NCI-H2029 treated with DMSO at 0.1 percent for 48 hours (cell line): ENCODE measurements at places on chromosomes 2 and 18.

DNA sequence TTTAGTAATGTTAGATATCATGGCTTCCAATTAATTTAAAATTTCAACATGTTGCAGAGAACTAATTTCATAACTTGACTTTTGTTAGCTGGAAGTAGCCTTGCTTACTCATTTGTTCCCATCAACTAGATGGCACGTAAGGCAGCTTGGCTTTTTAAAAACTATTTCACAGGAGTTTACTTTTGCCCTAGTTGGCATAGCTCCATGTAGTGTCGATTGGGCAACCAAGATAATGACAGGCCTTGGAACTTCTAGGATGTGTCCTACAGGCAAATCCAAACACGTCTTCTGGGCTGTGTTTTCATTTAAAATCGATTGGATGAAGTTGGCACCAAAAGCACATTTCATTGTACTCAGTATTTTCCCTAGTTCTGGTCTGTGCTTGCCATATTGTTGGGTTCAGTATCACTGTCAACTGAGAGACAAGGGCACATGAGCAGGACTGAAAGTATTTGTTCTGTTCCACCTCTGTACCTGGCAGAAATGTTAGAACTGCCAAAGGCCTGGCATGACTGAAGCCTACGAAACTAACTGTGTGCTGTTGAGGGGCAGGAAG is 29.4 kb downstream of the HADHB start:
- DNase-seq: peak; percentile 31

- DNase-seq: no peak
These were observed 114.8 kb downstream of the MCFD2 start for GRCh38 chr2:46800625-46801349.

- no peak for DNase-seq
These were observed 275.3 kb upstream of the RAB12 start for GRCh38 chr18:8333961-8334360.

DNA sequence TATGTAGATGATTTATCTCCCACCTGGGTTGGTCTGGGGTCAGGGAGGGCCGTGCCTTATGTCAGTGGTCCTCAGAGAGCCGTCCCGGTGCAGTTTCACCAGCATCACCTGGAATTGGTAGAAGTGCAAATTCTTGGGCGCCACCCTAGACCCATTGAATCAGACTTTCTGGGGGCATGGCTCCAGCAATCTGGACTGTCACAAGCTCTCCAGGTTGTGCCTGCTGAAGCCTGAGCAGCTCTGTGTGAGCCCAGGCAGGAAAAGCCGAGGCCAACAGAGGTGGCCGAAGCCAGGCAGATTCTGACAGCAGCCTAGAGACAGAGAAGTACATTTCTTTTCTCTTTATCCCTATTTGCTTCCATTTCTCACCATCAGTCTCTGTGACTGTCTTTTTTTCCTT is 98.4 kb upstream of the SEC11C start:
- no peak for DNase-seq

- no peak for DNase-seq
These were observed 80.5 kb downstream of the ZBTB7C start for GRCh38 chr18:48328473-48329210.

- DNase-seq: no peak
These were observed 3.2 kb upstream of the SERPINE2 start for GRCh38 chr2:224042191-224042696.

DNA sequence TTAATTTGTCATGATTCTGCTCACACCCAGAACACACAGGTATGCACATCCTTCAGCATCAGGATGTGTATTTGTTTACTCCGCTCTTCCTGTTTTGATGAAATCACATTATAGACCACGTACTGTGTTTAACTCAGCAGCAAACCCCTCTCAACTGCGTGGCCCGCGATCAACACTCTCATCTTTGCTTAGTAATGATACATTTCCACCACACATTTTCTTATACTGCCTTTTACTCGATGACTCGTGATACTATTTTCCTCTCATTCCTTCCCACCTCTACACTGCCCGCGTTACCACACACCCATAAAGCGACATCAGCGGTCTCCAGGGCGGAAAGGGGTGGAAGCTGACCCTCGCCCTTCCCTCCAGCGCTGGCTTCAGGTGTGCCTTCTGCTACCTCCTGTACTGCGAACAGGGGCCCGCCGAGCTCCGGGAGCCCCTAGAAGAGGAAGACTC is 1.3 kb downstream of the NETO1 start:
- DNase-seq: no peak

GRCh38 chr2:175187378-175187777 is 5.9 kb upstream of the ATP5MC3 start:
- no peak for DNase-seq

GRCh38 chr2:145000376-145000775 is 480.5 kb upstream of the ZEB2 start:
- DNase-seq: no peak

DNA sequence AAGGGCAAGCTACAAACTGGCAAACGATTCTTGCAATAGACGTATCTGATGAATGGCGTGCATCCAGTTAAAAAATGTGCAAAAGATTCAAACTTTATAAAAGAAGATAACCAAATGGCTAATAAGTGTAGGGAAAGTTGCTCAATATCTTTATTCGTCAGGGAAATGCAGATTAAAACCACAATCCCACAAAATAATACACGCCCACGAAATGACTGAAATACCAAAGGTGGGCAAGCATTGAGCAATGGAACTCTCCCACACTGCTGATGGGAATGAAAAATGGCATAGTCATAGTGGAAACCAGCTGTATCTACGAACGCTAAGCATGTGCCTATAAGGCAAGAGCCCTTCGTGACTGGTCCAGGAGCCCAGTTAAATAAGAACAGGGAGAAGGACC is 168.6 kb upstream of the SIX2 start:
- DNase-seq: no peak

GRCh38 chr18:7618891-7619442 is 51.9 kb downstream of the PTPRM start:
- no peak for DNase-seq

- no peak for DNase-seq
These were observed 116.8 kb upstream of the TTC39C start for GRCh38 chr18:23897733-23898132.

DNA sequence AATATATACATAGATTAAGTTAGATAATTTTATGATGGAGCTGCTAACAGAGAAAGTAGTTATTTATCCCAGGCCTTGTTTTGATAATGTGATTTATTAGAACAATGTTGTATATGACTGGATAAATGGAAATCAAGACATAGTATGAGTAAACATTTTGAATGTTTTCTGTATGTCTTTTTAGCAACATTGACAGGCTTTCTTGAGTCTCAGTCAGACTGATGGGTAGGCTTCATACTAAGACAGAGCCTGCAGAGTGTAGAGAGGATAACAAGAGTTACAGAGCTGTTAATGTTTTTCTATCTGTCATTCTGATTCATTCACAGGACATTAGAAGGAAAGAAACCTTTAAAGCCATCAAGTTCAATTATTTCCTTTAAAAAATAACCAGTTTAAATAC is 478.5 kb downstream of the LRP1B start:
- no peak for DNase-seq

DNA sequence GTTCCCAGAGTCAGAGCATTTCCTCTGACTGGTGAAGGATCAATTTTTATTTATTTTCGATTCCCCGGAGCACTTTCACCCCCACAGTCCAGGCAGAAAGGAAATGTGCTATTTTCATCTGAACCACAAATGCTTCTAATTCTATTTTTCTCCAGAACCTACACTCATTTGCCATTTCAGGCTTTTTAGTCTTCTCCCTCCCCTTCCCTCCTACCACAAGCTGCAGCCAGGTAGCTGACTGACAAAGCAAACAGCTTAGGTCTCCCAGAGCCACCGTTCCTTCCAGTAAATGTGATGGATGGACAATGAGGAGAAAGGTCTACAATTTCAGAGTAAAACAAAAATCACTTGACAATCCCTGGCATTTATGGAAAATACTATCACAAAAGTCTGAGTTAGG is 76.9 kb downstream of the KLF7 start:
- peak; percentile 87 for DNase-seq

DNA sequence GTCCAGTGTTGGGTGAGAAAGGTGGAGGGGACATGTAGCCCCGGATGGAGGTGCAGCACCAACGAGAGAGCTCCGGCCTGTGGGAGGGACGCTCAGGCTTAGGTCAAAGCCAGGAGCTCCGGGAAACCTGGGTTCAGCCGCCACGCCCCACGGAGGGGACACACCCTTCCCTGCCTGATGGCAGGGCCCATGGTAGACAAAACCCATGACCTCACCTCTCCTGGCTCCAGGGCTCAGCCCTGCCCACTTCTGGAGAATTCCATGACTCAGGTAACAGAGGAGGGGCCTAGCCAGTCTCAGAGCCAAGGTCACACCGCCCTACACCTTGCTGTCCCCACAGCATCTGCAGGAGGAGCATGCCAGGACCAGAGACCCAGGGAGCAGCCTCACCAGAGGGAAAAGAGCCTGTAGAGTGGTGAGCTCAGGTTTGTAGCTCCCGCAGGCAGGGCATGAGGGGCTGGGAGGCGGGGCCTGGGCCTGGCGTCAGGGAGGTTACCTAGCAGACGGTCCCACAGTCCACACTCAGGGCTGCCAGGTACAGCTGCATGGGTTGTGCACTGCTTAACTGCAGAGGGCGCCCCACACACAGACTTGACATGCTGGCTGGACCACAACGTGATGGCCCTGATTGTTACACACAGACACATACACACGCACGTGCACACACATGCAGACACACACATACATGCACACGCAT is 70.8 kb upstream of the SMAD7 start:
- DNase-seq: peak; percentile 12

GRCh38 chr18:55286257-55286825 is 301.7 kb downstream of the TCF4 start:
- DNase-seq: no peak

DNA sequence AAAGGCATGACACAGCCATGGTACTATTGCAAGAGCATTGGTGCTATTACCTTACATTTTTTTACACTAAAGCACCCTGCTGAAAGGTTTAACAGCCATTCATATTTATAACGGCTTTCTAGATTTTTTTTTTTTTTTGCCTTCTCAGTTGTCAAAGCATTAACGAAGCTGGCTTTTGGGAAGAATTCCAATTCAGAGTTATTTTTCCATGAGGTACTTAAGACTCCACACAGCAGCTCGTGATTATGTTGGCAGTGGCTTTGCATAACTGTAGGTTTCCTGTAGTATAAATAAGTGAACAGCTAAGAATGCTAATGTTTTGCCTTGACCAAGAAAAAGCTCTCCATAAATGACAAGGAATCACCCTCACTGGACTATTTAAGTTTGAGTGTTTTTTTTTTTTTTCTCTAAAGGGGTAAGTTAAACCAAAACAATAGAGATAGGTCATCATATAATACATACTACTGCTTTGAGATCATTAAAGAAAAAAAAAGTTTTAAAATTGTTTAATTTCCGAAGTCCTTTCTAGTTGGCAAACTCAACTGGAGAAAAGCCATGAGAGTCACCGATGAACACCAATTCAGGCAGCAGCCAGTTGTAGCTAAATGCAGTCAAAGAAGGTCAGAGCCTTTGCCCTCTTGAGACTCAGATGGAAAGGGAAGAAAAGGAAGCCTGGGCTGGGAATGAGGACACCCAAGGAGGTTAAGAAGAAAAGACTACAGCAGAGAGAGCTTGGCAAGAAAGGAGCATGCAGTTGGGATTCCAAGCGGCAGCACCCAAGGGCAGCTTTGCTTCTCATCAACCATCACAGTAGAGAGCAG is 187.4 kb upstream of the NCKAP5 start:
- DNase-seq: peak; percentile 24

GRCh38 chr18:41681138-41681880 is 273.7 kb upstream of the PIK3C3 start:
- DNase-seq: no peak

GRCh38 chr2:41483982-41484857 is 563.6 kb upstream of the PKDCC start:
- DNase-seq: no peak

DNA sequence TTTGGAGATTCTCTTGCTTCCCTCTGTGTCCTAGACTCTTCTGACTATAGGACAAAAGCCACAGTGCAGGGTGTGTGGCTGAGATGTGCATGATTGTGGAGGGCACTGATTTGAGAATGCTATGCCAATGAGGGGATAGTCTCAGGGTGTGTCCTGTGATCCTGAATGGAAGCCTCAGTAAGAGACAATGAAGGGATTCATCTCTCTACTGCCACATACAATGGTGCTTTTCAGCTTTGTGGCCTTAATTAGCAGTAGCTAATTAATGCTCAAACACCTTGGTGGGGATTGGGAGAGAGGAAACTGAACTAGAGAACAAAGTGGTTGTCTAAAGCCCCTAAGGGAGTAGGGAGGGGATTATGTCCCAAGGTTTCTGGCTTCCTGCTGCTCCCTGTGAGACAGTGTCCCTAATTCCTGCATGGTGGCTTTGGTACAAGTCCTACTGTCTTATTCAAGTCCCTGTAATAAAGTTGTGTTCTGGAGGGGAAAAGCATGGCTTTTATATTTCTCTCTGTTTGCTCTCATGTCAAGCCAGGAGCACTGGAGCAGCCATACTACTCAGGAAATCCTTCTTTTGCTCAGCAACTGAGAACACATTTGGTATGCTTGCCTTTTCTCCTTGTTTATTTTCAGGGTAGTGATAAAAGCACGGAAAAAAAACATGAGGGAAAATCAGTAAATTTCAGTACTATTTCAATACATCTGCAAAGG is 415.2 kb upstream of the TCF4 start:
- DNase-seq: no peak

DNA sequence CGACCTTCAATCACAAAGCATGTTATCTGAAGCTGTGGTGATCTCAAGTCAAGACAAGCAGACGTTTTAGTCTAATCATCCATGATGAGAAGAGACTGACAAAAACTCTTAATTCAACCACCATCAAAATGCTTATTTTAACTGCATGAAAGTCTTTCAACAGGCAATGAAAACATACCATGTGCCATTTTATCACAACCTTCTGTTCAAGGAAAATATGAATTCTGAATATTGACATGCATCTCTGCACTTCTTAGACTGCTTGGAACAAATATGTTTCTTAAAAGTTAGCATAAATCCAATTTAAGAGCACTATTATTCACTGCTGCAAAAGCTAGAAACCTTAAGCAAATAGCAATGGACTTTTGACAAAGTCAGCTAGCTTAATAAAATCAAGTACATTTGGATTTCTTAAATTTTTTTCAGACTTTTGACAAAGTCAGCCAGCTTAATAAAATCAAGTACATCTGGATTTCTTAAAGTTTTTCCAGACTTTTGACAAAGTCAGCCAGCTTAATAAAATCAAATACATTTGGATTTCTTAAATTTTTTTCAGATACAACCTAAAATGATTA is 70.9 kb downstream of the OLA1 start:
- no peak for DNase-seq

- no peak for DNase-seq
These were observed 86.0 kb downstream of the RBMS1 start for GRCh38 chr2:160407393-160408172.
